ENCODE measurements at places on chromosomes 1 and 21.

GRCh38 chr21:33198346-33199099, 31.2 kb upstream of the IFNAR2 start:
- DNase-seq, result no peak

- DNase-seq, result no peak
Observed at GRCh38 chr1:39849203-39849602, 34.1 kb downstream of the TRIT1 start.

DNA sequence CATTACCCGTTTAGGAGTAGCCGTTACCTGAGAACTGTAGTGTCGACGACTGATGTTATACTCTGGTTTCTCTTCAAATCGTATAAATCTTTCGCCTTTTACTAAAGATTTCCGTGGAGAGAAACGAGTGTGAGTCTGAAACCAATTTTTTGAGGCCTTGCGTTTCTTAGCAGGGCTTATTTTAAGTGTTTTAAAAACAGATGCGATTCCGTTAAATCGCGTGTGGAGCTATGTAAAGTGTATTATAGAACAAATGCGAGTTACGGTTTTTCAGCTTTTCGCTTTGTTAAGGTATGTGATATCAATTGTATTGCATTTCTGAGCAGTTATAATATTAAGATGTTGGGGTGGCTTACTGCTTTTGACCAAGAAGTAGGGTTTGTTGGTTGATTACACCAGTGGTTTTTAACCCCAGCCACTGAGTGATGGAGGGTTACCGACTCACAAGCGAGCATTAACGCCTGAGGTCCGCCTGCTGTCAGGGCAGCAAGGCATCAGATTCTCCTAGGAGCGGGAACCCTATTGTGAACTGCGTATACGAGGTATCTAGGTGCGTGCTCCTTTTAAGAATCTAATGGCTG, 18.0 kb downstream of the KIAA2013 start:
- DNase-seq, result peak; percentile 85

- no peak for DNase-seq
Observed at GRCh38 chr1:214864896-214865688, 217.4 kb upstream of the KCNK2 start.

DNA sequence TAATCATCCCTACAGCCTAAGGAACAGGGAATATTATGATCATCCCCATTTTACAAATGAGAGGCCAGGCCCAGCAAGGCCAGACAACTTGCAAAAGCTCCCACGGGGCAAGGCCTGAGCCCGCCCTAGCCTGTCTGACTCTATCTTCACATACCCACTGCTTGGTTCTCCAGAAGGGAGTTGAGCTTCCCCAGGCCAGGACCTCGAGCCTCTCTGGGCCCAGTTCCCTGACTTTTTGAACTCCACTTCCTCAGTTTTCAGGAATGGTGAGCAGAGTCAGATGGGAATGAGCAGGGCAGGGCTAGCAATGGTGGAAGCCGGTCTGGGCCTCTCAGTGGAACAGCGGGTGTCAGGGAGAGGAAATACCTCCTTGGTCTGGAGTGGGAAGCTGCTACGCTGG, 39.3 kb downstream of the CACNA1S start:
- DNase-seq, result no peak

- no peak for DNase-seq
Observed at GRCh38 chr1:85460555-85461088, 4.3 kb downstream of the DDAH1 start.

DNA sequence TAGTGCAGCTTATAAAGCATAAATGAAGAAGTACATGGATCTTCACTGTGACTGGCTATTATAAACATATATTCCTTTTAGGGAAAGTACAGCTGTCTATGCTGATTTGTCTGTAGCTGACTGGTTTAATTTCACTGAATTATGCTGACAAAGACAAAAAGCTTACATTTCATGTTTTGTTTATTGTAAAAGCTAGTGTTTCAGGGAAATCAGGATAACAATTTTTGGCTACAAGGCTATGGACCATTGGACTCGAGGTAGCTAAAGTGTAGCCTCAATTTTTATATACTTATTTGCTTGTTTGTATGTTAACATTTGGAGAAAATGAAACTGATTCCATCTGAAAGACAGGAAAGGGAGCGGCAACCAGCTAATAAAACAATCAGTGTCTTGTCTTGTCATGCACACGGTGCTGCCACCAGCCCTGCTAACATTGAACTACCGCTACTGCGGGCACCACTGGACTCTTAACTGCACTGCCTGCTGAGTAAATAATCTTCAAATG, 480.2 kb downstream of the COL11A1 start:
- DNase-seq, result no peak

- no peak for DNase-seq
Observed at GRCh38 chr1:186569856-186570255, 108.9 kb upstream of the PDC start.

- DNase-seq, result no peak
Observed at GRCh38 chr1:6467744-6468688, 2.0 kb upstream of the TNFRSF25 start.

GRCh38 chr1:51255331-51255730, 19.3 kb downstream of the RNF11 start:
- DNase-seq, result no peak

GRCh38 chr1:17648457-17649145, 106.5 kb upstream of the ACTL8 start:
- no peak for DNase-seq

DNA sequence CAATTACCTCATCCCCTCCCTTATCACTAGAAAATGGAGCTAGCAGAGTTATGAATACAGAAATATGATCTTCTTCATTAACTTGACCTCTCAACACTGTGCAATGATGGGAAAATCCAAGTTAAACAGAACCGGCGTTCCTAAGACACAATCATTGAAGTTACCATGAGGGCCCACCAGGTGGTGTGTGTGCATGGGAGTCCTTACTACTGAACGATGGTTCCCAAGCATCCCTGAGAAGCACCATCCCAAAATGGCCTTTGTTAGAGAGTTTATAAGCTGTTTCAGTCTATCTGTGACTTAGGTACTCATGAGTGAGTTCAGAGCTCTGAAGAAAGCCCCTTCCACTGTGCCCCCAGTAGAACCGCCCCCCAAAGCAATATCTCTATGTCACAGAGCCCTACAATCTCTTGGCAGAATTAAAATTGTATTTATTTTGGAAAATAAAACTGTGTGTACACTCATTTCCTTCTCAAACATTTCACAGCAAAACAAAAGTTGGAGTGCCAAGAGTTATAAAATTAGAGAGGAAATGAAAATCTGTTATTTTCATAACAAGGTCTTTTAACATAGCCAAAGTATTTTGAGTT, 56.8 kb downstream of the PLD5 start:
- DNase-seq, result no peak

GRCh38 chr1:18940303-18941020, 16.0 kb downstream of the IFFO2 start:
- DNase-seq, result no peak

GRCh38 chr1:200435200-200435780, 25.5 kb upstream of the ZNF281 start:
- no peak for DNase-seq

DNA sequence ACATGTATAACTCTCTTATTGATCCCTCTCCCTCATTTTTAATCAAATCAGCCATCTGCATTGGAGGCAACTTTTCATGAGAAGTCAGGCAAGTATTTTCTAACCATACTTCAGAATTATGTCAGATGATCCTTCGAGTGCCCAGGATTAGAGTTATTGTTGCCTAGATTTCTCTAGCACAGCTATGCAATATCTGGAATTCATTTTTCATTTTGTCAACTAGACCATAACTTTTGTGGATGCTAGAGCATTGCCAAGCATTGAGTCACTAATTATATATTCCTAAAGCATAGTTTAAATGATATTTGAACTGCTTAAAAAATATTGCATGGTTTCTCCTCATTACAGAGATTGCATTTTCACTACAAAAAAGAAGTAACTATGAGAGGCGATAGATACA, 21.2 kb downstream of the HFM1 start:
- no peak for DNase-seq

- no peak for DNase-seq
Observed at GRCh38 chr21:14064296-14064645, 146.5 kb downstream of the LIPI start.

GRCh38 chr1:199279067-199279466, 640.2 kb downstream of the PTPRC start:
- DNase-seq, result no peak

- DNase-seq, result no peak
Observed at GRCh38 chr1:202200669-202201068, 7.1 kb downstream of the LGR6 start.

GRCh38 chr1:59354709-59355337, 57.9 kb downstream of the FGGY start:
- no peak for DNase-seq

- no peak for DNase-seq
Observed at GRCh38 chr1:78843546-78843945, 163.0 kb downstream of the ADGRL4 start.

DNA sequence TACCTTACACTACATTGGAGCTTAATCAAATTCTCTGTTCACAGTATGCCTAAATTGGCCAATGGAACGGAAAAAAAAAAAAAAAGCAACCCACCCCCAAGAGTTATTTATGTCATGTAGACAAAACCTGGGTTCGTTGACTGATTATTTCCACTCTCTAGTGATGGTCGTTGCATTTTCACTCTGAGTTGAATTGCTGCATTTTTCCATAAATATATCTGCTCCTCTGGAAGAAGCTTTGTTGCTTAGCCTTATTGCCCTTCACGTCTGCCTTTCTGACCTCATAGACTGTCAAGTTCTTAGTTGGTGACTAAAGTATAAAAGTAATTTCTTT, 90.2 kb upstream of the RUNX1 start:
- no peak for DNase-seq

DNA sequence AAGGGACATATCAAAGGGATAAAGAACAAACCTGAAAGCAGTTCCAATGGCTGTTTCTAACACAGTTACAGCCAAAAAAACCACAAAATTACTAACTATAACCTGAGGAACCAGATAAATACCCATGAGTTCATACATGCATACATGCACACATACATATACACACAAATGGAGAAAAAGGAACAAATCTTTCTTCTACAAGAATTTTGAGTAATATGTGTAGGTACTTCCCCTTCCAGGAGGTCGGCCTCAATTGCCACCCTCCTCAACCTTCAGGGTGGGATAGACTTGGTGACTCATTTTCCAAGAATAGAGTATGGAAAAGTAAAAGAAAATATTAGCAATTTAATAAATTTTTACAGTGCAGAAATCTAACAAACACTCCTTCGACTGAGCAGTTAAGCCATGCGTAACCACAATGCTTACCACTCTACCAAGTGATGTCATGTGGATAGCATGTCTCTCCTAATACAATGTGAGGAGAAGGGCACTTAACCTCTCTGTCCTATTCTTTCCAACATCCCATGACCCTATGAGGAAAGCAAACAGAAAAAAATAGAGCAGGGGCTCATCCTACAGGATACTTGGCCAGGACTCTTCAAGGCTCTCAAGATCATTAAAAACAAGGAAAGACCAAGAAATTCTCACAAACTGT, 243.0 kb upstream of the RUNX1 start:
- no peak for DNase-seq

DNA sequence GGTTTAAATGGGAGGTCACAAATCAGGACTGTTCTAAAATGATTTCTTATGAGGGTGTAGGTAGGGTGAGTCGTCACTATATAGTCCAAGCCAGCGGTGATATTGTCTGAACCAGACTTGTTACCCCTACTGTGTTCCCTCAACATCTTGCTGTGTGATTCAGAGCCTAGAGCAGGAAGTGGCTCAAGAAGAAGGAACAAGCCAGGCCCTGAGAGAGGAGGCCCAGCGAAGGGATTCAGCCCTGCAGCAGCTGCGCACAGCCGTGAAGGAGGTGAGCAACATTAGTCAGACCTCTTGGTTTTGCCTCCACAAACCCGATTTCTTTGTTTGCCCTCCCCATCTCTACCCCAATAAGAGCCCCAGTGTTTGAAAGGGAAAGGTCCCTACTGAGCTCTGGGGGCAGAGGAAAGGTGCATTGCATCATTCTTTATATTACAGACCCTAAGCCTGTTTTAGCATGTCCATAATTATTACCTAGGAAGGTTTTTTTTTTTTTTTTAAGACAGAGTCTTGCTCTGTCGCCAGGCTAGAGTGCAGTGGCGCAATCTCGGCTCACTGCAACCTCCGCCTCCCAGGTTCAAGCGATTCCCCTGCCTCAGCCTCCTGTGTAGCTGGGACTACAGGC, 5.0 kb upstream of the SH3BGRL3 start:
- DNase-seq, result no peak

- DNase-seq, result no peak
Observed at GRCh38 chr1:162716123-162716522, 74.4 kb upstream of the HSD17B7 start.

GRCh38 chr1:227884370-227885134, 63.2 kb downstream of the WNT9A start:
- no peak for DNase-seq

DNA sequence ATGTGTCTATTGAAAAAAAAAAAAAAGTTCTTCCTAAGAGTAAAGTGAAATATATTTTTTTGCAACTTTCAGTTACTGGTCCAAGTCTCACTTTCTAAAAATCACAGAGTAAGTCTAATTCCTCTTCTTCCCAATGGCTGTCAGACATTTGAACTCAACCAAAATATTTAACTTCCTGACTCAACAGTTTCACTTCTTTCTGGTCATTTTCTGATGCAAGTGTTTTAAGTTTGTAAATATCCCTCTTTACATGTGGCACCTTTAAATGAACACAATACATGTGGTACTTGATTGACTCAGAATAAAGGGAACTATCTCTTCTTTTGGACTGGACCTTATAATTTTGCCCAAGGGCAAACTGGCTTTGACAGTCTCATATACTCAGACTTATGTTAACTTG, 76.7 kb downstream of the ASH1L start:
- DNase-seq, result no peak

GRCh38 chr1:194474701-194475100, 1288.3 kb upstream of the B3GALT2 start:
- DNase-seq, result no peak

GRCh38 chr1:106224426-106224825, 832.0 kb upstream of the PRMT6 start:
- no peak for DNase-seq

- no peak for DNase-seq
Observed at GRCh38 chr1:154334079-154335024, 9.0 kb downstream of the ATP8B2 start.

DNA sequence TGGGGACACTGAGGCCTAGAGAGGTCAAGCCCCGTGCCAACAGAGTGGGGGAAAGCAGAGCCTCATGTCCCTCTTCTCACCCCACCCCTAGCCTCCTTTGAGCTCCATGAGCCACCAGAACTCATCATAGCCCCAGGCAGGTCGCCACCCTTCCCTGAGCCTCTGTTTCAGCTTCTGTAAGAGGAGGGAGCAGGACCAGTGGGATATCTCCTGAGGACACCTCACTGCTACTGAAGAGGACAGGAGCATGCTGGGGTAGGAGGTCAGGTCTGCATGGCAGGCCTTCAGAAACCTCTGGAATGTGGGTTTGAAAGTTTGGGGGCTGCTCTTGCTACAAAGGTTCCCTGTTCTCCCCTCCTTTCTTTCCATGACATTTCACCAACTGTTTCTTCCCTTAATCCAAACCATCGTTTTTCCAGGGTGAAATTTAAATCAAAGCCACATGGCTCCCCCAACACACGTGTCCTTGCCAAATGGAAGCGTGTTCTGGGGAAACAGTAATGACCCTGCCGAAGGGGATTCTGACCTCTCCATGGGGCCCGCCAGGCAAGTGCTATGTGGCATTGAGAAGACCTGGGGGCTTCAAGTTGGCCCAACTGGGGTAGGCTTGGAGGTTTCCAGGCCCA, 88.1 kb upstream of the RUNX3 start:
- no peak for DNase-seq

- no peak for DNase-seq
Observed at GRCh38 chr1:106022312-106022902, 1034.1 kb upstream of the PRMT6 start.
